ENCODE measurements at places on chromosomes 6 and 20.

DNA sequence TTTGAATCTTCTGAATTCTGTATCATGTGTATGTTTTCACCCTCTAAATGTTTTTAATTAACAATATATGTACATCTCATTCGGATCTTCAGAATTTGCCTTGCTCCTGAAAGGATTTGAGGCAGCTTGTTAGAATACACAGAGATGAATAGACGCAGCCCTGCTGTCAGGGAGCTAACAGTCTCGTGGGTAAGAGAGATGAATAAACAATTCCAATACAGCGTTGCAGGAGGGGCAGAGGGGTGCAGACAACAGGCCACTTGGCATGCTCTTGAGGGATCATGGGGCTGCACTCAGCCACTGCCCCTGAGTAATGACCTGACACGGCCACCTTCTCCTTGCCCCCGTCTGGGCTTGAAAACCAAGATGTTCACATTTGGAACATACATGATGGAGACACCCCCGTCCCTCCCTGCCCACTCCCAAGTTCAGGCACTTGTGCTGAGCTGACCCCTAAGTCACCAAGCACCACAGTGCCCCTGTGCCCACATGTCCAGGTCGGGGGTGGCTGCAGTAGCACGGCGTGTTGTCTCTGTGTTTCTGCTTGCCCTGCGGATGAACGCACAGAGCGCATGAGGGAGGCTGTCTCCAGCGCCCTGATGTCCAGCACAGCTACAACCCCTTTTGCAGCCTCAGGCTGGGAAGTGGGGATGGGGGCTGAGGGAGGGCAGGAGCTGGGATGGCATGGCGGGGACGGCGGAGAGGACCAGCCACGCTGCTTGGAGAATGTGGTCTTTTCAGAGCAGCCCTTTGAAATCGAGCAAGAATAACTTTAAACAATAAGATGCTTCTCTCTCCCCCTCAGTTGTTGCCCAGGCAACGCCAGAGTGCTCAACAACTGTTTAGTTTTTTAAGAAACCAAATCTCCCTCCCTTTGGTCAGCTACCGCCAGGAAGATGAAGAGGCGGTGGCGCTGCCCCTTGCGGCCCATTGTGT lies 33.0 kb upstream of the CDH22 start:
- DNase-seq = no peak

DNA sequence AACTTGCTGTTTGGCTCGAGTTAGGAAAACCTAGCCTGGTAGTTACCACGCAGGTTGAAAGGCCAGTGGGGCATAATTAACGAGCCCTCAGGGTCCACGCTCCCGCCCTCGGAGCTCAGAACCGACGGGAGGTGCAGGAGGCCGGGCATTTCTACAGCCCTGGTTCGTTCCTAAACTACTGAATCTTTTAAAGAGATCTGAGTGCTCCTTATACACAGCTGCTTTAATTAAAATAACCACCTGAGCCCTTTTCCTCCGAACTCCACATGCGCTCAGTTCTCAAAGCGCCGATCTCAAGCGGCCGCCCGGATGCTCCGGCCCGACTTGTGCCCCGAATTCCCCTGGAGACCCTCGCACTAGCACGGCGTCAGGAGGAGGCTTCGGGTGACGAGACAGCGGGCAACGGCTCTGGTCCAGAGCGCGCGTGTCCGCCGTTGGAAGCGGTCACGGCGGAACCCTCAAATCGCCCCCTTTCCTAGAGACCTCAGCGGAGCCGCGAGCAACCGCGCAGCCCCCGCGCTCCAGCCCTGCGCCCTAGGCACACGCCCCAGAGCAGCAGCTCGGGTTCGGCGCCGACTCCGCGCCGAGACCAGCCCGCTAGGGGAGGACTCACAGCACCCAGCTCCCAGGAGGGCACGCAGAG lies 397 bp downstream of the WDR27 start:
- peak; percentile 27 for DNase-seq

- DNase-seq = no peak
These were observed 122.1 kb upstream of the SPACA1 start for GRCh38 chr6:87925373-87926060.

DNA sequence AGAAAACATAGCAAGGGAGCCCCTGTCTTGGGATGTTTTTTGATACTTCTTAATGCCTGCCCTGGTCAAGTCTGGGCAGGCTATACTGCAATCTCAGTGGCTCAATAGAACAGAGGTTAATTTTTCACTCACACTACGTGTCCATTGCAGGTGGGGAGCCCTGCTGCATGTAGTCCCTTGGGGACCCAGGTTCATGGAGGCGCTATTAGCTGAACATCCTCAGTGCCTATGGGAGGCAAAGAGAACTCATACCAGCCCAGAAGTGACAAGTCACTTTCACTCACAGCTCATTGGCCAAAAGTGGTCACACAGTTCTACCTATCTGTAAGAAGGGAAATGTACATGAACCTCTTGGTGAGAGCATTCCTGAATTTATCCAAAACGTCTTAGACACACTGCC lies 23.2 kb downstream of the CGA start:
- DNase-seq = no peak

GRCh38 chr6:128519931-128520435 lies 416 bp downstream of the PTPRK start:
- DNase-seq = peak; percentile 18
